Natural killer cell (primary cell): ENCODE measurements at places on chromosomes 7 and 10. TPM values are rescaled to one million over a fixed set of nuclear protein-coding genes. Genes with fewer than 3 reads are reported as not detected.

Gene NUTM2E
- not detected for total RNA-seq

Gene PKD2L1
- not detected for total RNA-seq

- no peaks in the 10 kb centered on the region for H3K36me3 ChIP-seq
- H3K27me3 ChIP-seq: peaks cover 15% of the 10 kb centered on the region
- no peak overlapping the region for H3K27ac ChIP-seq
- peaks cover 14% of the 10 kb centered on the region for H3K4me1 ChIP-seq
- no peak for DNase-seq
Measured at GRCh38 chr7:129189661-129190310, 1.4 kb downstream of the SMO start.

DNA sequence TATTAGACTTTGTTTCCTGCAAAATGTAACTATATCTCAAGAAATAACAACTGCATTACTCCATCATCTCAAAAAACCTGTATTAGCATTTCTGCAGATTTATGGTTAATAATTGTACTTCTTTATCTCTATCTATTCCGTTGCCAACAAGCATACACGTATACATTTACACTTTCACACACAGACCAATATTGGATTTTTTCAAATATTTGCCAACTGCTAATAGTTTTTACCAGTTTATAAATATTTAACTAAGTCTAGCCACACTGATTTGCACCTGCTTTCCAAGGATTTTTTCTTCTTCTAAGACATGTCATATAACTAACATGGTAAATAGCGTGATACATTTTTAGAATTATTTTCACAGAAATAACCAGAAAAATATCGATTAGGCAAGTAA, 12.2 kb downstream of the LRRN3 start:
- H3K4me3 ChIP-seq: no peak overlapping the region
- H3K4me1 ChIP-seq: no peaks in the 10 kb centered on the region
- no peaks in the 10 kb centered on the region for H3K36me3 ChIP-seq
- H3K27me3 ChIP-seq: no peaks in the 10 kb centered on the region
- no peak for DNase-seq
- H3K27ac ChIP-seq: no peak overlapping the region

- H3K27me3 ChIP-seq: peaks cover 3% of the 10 kb centered on the region
- H3K27ac ChIP-seq: no peak overlapping the region
- H3K4me1 ChIP-seq: no peaks in the 10 kb centered on the region
- H3K36me3 ChIP-seq: no peaks in the 10 kb centered on the region
Measured at GRCh38 chr7:134691546-134692343, 45.1 kb downstream of the BPGM start.
